ENCODE measurements at places on chromosomes 3 and 15.

DNA sequence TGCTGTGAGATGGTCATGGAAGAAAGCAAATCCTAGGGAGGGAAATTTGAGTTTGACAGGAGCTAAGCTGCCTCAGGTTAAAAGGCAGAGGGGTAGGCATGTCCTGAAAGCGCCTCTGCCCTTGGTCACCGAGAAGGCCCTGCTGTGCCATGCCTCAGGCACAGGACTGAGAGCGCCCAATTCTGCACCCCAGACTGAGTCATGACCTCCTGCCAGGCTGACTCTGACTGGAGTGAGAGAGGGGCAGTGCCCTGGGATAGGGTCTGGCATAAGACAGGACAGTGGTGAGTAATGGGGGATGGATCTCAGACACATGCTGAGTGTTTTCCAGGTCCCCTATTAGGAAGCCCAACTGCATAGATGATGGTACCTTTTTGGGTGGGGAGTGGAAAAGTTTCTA is 44.4 kb downstream of the EPHB1 start:
- no peak for DNase-seq

DNA sequence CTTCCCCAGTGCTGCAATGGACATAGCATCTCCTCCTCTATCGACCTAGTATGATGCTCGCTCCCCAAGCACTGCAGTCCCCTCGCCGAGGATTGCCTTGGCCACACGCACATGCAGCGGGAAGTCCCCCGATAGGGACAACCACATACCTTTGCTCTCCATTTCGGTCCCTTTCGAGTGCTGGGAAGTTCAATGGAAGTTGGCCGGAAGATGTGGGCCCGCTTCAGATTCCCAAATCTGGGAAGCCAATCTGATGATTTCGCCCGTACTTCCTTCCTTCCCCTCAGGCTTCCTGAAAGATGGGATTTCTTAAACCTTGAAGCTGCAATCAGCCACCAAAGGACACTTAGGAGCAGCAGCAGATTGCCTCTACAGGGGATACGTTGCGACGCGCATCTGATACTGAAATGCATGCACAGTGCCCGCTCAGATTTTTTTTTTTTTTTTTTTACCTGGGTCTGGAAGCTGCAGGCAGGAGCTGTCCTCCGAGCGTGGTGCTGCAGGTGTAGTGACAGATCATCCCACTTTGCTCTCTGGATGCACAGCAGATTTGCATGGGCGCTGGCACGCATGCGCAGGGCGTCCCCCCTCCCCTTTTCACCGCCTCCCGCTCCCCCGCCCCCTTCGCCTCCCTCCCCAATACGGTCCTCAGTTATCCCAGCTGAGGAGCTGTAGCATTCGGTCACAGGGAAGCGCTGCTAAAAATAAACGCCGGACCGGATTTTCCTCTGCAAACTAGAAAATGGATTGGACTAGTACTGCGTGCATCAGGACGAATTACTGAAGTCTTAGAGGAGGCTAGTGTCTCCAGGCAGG is at the start of gene FGF12:
Gene FGF12 (minus strand): TSS at position 510 of the 816 bp plus-strand sequence.
- no peak for DNase-seq

DNA sequence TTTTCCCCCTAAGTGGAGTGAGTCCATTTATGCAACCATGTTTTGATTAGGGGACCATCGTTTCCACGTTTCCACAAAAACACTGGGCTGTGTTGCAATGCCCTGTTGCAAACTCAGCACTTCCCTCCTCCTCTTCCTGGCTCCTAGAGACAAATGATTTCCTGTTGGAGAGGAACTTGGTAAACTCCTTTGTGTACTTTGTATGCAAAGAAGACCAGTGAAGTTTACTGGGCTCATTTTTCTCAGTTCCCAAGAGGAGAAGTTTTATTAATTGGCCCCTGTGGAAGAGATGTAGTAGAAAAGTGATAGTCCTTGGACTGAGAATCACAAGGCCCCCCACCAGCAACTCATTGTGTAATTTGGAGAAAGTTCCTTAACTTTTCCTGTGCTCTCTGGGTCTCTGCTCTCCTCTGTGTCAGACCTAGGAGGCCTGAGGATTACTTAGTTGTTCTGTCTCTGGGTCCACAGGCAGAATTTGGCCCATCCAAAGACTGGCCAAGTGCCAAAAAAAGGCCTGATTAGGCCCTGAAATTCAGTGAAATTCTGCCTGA is 95.0 kb downstream of the ATG7 start:
- DNase-seq = no peak

- no peak for DNase-seq
These were observed 75.0 kb upstream of the NR2E3 start for GRCh38 chr15:71735385-71735757.

GRCh38 chr15:43215961-43216360 is 4.9 kb downstream of the EPB42 start:
- DNase-seq = no peak
